Large intestine (tissue), 12 donors: ENCODE measurements at places on chromosomes 4 and X. TPM values are rescaled to one million over a fixed set of nuclear protein-coding genes. Genes with fewer than 3 reads are reported as not detected.
A peak's percentile ranks its signal among the peaks of the same experiment; 100 is the strongest.

DNA sequence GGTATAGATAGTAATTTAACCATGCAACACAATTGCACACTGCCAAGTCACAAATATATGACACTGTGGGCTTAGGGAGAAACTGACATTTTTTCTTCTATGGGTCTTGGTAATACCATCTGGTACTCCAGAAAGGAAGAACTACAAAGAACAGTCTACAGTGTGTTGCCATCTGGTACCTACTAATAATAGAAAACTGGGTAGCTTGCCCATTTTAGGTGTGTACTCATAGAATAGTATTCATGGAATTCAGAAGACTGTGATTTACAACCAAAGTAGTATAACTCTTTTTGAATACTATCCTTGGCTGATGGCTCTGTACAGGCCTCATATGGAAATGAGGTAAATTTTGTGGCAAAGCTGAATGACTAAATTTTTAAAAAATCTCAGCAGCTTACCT is 132.6 kb upstream of the RPS6KA6 start:
- no peak for DNase-seq

GRCh38 chr4:122765692-122766352 is 33.3 kb downstream of the BBS12 start:
- DNase-seq: no peak

GRCh38 chrX:2781698-2782097 is 29.9 kb downstream of the XG start:
- peak; percentile 35 for DNase-seq

DNA sequence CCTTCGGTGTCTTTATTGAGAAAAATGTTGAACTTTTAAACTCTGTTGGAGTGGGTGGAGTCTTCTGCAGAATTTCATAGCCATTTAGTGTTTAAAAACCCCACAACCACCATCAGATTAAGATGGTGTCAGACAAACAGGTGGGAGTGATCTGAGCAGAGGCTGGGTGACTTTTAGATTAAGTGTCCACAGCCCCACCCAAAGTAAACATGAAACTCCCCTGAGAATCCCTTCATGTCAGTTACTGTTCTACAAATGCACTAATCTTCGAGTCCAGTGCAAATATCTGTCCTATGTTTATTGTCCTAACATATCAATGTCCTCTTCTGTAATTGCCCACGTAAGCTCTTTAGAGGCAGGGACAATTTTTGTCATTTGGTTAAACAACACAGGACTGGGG is 175.6 kb upstream of the RBPJ start:
- peak; percentile 89 for DNase-seq

DNA sequence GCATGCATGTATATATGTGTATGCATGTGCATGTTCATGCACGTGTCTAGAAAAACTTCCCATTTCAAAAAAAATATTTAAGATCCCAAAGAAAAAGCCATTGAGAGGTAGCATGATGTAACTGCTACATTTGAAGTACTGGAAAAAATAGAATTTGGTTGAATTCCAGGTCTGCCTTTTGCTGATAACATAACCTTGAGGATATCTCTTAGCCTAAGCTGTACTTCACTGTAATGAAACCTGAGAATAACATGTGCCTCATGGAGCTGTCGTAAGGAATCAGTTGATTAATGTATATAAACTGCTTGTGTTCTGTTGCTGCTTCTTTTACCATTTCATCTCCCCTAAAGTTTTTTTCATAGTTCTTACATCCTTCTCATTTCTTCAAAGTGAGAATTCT is 351.8 kb downstream of the GRIA2 start:
- no peak for DNase-seq

GRCh38 chrX:18666614-18667013 is 5.3 kb downstream of the RS1 start:
- DNase-seq: no peak

- no peak for DNase-seq
Measured at GRCh38 chrX:153339662-153340061, 5.7 kb downstream of the ZNF275 start.

- DNase-seq: peak; percentile 85
Measured at GRCh38 chr4:150256841-150257730, 178.8 kb downstream of the DCLK2 start.

- peak; percentile 41 for DNase-seq
Measured at GRCh38 chr4:174521800-174522182, 497 bp downstream of the HPGD start.

DNA sequence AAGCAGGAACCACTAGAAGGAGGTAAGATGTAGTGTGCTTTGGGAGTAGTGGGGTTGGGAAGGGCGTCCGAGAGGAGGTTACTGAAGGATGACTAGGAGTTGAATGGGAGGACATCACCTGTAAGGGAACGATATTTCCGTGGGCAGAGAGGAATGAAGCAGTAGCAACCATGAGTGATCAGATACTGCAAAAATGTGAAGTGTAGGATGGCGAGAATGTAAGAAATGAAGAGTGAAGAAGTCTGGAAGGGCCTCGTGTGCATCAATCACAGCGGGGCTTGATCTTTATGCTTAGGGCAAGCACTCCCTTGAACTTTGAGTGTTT is 594 bp downstream of the MSMO1 start:
- no peak for DNase-seq

GRCh38 chrX:68754406-68754805 is 74.4 kb upstream of the EFNB1 start:
- DNase-seq: no peak

DNA sequence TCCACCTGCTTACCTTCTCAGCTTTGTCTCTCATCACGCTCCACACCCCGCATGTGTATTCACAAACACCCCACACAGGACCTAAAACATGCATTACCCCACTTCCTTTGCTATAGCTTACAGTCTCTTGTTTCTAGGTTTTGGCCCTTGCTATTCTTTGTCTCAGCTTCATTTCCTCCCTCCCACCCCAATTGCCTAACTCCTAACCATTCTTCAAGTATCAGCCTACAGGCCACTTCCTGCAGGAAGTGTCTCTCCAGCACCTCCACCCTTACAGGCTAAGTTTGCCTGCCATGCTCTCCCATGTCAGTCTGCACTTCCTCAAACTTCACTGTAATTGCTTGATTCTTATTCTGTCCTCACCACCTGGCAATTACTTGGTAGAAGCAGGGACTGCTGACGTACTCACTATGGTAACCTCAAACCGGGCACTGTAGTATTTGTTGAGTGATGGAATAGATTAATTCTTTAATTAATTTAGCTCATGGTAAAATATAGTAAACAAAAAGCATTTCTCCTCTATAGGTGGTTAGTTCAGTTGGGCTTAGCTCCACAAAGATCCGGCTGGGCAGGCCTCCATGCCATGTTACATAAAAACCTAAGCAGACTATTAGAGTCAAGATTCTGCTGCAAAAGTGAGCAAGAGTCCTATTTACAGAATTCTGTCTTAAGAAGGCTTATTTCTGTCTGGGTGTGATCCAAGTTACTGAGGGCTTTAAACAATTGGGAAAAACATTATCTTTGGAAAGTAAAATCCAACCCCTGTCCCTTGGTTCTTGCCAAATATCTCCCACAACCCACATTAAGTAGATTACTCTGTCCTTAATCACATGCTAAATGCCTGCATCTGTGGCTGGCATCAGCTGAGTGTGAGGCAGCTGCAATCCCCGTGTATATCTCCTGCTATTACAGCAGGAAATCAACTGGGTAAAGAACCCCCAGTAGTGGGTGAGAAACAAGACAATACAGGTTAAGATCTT is 124.7 kb upstream of the CPEB2 start:
- peak; percentile 9 for DNase-seq

- DNase-seq: no peak
Measured at GRCh38 chr4:187366530-187366929, 629.0 kb upstream of the ZFP42 start.

DNA sequence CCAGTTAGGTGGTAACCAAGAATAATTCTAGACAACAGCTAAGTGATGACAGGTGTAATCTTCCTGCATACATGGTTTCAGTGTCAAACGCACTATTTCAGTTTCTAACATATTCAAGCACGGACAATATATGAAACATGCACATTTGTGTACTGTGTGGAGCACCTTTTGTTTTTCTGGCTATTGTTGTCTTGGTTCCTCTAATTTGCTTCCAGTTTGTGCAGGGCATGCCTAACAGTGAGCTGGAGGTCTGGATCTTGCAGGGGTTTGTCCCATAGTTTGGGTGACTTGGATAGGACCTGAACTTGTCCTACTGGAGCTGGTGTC is 70.5 kb upstream of the TBC1D9 start:
- no peak for DNase-seq

GRCh38 chr4:81914623-81915022 is 442.9 kb upstream of the RASGEF1B start:
- no peak for DNase-seq

DNA sequence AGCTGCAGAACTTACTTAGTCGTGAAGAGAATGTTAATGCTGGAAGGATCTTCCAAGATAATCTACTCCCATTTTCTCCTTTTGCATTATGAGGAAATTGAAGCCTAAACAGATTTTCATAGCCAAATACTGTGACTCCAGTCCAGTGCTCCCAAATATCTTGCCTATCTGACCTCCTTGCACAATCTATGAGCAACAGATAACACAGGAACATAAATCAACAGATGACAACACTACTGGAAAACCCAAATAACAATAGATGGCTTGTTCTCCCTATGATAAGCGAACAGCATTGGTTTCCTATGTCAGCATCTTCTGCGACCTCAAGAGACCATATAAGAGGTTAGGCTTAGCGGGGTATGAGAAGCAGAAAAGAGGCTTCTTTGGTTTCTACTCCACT is 88.0 kb downstream of the CORIN start:
- DNase-seq: no peak

GRCh38 chrX:133884430-133885394 is 100.7 kb downstream of the GPC3 start:
- no peak for DNase-seq

- no peak for DNase-seq
Measured at GRCh38 chr4:37798616-37799015, 27.9 kb upstream of the PGM2 start.

- no peak for DNase-seq
Measured at GRCh38 chr4:1112174-1112820, 1.1 kb downstream of the RNF212 start.

GRCh38 chrX:72126048-72126415 is 5.7 kb downstream of the RTL5 start:
- no peak for DNase-seq

- DNase-seq: no peak
Measured at GRCh38 chrX:10598540-10598939, 21.8 kb downstream of the MID1 start.

DNA sequence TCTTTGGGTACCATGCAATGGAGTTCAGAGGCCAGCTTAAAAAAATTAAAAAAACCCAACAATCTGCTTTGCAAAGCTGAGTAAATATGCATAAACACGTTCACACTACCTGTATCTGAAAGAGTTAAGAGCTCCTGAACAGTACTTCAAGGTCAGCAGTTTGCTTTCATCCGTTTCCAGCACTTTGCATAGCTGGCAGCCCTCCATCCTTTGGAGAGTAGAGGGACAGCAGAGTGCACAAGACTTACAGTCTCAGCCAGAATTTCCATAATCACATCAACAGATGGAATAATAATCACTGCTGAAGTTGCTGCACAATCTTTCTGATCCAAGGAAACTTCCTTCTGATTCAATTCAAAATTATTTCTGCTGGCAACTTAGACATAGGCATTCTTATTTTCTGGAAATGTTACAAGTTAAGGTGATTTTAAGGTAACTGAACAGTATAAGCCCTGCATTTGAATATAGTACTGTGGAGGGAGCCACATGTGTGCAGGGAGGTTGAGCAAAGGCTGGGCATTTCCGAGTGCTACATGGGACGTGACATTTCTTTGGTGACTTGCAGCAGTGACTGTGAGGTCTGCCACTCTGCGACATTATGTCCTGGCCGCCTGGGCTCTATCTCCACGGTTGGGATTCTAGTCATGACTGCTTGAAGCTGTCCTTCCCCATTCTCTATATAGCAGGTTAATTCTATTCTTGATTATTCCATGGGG is 73.5 kb upstream of the EMCN start:
- no peak for DNase-seq

GRCh38 chr4:185892165-185892564 is 80.2 kb upstream of the SORBS2 start:
- DNase-seq: no peak

The OTUD6A gene
- polyA plus RNA-seq: not detected

The MAGEC2 gene
- polyA plus RNA-seq: not detected

The DDX60 gene
- 21.4 TPM for polyA plus RNA-seq

The IL1RAPL1 gene
- polyA plus RNA-seq: 0.34 TPM

The CNGA1 gene
- 4.7 TPM for polyA plus RNA-seq

The GLOD5 gene
- 3.9 TPM for polyA plus RNA-seq

The C1QTNF7 gene
- 3.1 TPM for polyA plus RNA-seq

The SUPT20HL2 gene
- 0.04 TPM for polyA plus RNA-seq

The OTC gene
- polyA plus RNA-seq: 74.5 TPM

The TMEM150C gene
- 3.9 TPM for polyA plus RNA-seq

The ARAF gene
- polyA plus RNA-seq: 55.4 TPM

The MAGEA8 gene
- 0.12 TPM for polyA plus RNA-seq

The INTU gene
- polyA plus RNA-seq: 7.7 TPM

The AMBN gene
- not detected for polyA plus RNA-seq
